M059J (cell line): ENCODE measurements at places on chromosomes 1 and 21. TPM values are rescaled to one million over a fixed set of nuclear protein-coding genes. Genes with fewer than 3 reads are reported as not detected.

GRCh38 chr1:68819190-68819829 lies 322.4 kb upstream of the DEPDC1 start:
- DNase-seq = peak; percentile 13

The ATP1A4 gene
- total RNA-seq = not detected in 2 replicates

The KDM5B gene
- 47.0 and 61.0 TPM in 2 replicates for total RNA-seq

GRCh38 chr1:87644579-87645190 lies 316.0 kb downstream of the LMO4 start:
- DNase-seq = peak; percentile 91

The OR10J1 gene
- total RNA-seq = not detected in 2 replicates

- no peak for DNase-seq
Measured at GRCh38 chr1:7478809-7479499, 292.1 kb upstream of the VAMP3 start.

- DNase-seq = no peak
Measured at GRCh38 chr1:60864722-60865121, 217.6 kb upstream of the NFIA start.

The LCE6A gene
- total RNA-seq = not detected in 2 replicates

- DNase-seq = no peak
Measured at GRCh38 chr21:38957575-38958322, 152.0 kb downstream of the ETS2 start.

The LCE3C gene
- total RNA-seq = not detected in 2 replicates

The UBIAD1 gene
- 9.5 and 11.0 TPM in 2 replicates for total RNA-seq

DNA sequence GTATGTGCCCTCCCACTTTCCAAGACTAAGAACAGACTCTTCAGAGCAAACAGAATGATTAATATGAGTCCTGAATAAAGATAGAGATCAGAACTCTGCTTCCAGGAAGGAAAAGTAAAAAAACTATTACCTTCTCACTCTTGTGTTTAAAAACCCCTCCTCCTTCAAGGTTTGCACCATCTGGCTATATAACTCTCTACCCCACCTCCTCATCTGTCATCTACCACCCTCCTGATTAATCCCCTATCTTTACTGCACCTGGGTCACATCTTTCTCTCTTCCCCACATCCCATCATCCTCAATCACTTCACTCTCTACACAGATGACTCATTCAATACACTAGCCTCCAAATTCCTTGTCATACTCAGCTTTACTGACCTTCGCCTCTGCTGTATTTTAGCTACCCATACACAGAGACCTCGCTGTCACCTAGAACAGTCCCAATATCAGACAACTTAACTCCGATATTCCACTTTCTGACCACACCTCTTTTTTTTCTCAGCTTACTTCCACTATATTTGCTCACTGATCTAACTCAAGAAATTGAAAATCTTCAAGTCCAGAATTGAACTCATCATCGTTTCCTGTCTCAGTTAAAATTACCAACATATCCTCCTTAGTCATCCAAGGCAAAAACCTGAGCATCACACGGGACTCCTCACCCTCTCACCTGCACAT lies 3.7 kb downstream of the SCMH1 start:
- peak; percentile 65 for DNase-seq
